ENCODE measurements at places on chromosomes 5 and 9. TPM values are rescaled to one million over a fixed set of nuclear protein-coding genes. Genes with fewer than 3 reads are reported as not detected.

GRCh38 chr5:38417658-38418017, 138.8 kb downstream of the LIFR start:
- DNase-seq: no peak

DNA sequence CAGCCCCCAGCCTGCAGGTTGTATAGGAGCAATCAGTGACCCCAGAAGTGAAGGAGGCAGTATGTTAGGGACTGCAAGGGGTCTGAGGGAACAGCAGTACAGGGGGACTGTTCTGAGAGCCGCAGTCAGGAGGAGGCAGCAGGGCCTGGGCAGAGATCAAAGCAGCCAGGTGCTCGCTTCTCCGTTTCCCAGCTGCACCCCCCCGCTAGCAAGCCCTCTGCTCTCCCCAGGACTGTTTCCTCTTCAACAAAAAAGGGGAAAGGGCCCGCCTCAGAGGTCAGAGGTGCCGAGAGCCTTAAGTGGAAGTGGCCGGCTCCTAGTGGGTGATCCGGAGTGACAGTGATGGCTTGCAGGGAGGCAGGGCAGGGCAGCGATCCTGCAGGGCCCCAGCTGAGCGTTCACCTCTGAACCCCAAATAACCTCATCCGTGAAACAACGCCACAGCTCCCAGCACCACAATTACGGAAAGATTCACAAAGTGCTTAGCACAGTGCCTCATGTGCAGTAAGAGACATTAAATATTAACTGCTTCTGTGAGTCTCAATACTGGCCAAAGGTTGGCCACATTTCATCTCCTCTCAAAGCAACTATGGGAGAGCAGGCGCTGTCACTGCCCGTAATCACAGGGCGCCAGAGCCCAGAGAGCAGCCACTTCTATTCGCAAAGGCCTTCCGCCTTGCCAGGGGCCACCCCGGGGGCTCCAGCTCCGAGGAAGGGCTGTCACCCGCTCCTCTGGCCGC, 8.0 kb downstream of the CLPTM1L start:
- no peak for DNase-seq

- DNase-seq: no peak
Measured at GRCh38 chr5:115079924-115080623, 89.6 kb downstream of the TRIM36 start.

GRCh38 chr5:77167695-77168121, 42.8 kb upstream of the PDE8B start:
- DNase-seq: no peak

DNA sequence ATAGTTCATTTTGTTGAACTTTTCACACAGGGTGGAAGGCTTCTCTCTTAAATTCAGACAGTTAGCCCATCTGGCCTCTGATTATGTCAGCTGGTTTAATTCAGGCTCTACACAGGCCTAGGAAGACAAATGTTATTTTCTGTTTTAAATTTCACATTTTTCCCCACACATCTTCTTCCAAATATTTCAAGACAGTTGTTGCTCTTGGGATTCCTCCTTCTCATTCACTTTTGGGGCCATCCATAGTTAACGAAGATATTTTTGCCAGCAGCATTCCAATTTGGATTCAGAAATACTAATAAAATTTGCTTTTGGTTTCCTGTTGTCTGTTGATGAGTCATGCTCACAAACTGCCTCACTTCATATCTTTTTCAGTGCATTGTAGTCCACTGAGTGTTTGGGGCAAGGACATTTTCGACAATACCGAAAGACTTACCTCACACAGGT, 475.4 kb downstream of the DMAC1 start:
- DNase-seq: no peak

DNA sequence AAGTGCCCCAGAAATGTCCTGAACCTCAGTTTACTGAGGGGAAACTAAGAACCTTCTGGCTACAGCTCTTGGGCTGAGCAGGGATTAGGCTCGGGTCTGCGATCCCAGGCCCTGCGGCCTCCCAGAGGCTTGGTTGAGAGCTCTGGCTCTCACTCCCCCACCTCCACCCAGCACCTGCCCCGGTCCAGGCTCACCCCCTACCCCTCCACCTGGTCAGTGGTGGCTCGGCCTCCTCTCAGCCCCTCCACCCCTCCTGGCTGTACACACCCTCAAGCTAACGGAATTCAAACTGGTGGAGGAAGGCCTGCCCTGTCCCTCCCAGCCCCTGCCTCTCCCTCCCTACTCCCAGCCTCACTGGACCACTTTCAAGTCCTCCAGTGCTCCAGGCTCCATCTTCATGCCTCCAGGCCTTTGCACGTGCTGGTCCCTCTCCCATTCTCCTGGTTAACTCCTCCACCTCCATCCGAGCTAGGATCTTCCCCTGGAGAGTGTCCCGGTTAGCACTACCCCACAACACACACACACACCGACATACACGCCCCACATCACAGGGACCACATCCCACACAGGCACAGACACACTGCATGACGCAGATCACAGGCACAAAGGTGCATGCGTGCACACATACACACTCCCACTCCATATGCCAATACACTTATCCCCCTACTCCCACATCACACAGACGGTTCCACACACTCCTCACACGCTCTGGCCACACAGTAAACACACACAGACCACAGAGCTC, 130.9 kb downstream of the C9orf50 start:
- DNase-seq: no peak

ZNF883 gene
- polyA plus RNA-seq: 10.8 TPM

GCNT4 gene
- 17.6 TPM for polyA plus RNA-seq

ATOSB gene
- polyA plus RNA-seq: 11.8 TPM

Measured in right renal cortex interstitium (tissue), 3 donors.